ENCODE measurements at places on chromosomes 6 and 20.
A peak's percentile ranks its signal among the peaks of the same experiment; 100 is the strongest.

DNA sequence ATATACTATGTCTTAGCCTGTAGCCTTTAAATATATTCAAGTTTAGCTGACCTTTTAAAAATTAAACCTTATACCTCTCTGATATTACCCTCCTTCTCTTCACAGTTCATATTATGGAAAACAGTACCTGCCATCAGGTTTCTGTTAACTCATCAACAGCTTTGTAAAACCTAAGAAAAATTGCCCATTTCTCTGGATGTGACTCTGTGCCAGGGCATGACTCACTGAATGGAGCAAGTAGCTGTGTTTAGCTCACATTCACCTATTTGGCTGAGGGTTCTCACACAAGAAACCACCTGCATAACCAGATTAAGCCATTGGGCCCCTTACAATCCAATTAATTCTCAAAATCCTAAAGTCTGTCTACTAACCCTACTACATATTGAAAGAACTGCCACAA is 678.8 kb upstream of the MARCKS start:
- no peak for DNase-seq

GRCh38 chr6:167733740-167734661 is 92.7 kb upstream of the AFDN start:
- no peak for DNase-seq

GRCh38 chr6:35084041-35084491 is 57.1 kb downstream of the TCP11 start:
- DNase-seq, result no peak

DNA sequence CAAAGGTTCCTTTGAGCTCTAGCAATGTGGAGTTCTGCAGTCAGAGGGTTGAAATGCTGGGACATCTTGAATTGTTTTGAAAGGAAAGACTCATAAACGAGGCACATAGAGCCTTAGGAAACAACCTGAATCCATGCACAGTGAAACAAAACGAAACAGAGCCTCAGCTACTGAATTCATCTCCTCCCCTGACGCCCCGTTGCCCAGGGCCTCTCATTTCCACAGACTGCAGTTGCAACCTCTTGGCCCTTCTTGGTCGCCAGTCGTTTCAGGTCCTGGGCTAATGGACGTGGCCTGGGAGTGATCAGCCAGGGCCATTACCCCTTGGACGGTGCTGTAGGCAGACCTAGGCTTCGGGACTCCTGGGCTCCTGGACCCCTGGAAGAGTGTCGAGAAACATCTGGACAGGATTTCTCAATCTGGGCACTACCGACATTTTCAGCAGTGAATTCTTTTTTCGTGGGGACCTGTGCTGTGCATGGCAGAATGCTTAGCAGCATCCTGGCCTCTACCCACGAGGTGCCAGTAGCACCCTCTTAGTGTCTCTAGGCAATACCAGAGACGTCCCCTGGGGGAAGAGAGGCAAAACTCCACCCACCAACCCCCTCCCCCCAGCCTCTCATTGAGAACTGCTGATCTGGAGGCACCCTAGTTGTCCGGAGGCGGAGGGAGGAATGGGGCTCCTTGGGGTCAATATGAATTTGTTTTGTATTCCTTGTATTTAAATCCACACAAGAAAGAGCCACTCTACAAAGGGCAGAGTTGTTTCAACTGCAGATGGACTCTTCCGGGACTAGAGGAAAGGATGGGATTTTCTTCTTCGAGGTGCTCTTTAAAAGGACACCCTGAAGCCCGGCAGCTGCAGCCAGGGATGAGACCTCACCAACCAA is 50.2 kb downstream of the TMEM242 start:
- no peak for DNase-seq

- DNase-seq, result no peak
These were observed 5.5 kb downstream of the MICAL1 start for GRCh38 chr6:109449795-109450673.

GRCh38 chr6:127262896-127263295 is 3.8 kb upstream of the RNF146 start:
- no peak for DNase-seq

GRCh38 chr6:127969701-127970100 is 68.8 kb upstream of the THEMIS start:
- DNase-seq, result no peak

GRCh38 chr6:169035385-169036240 is 218.0 kb downstream of the THBS2 start:
- DNase-seq, result no peak

DNA sequence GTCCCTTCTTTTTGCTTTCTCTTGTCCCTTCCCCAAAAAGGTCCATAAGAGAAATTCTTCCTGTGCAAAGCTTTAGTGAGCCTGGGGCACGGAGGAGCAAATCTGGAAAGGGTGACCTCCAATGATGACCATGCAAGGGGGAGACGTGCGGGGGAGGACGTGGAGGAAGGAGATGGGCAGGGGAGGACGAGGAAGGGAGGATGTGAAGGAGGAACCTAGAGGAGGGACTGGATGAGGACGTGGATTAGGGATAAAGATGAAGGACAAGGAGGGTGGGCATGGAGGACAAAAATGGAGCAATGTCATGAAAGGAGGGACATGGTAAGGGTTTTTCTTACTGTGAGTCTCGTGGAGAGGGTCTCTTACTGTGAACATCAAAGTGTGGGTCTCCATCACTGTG is 139.5 kb downstream of the ERMARD start:
- DNase-seq, result no peak

DNA sequence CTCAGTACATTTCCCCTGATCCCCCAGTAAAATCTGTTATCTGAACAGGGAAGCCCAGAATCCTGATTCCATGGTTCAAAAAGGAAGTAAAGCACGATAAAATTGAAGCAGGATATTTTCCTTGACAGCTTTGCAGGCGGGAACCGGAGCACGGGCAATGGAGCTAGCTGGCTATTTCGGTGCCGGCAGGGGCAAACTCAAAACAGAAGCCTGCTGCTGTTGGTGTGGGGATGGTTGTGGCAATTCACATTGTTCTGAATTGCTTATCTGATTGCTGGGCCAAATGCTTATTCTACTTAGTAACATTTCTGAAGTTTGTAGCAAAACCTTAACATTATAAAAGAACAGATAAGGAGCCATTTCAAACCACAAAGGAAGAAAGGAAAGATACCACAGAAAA is 172.4 kb downstream of the MMS22L start:
- no peak for DNase-seq

DNA sequence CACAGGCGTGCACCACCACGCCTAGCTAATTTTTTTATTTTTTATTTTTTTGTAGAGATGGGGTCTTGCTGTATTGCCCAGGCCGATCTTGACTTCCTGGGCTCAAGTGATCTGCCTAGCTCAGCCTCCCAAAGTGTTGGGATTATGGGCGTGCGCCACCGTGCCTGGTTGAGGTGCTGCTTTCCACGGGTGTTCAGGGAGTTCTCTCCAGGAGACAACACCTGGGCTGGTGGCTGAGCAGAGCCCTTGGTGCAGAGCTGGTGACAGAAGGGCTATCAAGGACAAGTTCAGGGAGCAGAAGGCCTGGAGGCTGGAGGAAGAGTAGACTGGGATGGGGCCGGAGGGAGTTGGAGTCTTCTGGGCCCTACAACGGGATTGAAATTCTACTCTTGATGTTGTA is 34.6 kb downstream of the TFAP2C start:
- DNase-seq, result no peak

GRCh38 chr6:140774080-140774505 is 1358.6 kb upstream of the GJE1 start:
- no peak for DNase-seq

DNA sequence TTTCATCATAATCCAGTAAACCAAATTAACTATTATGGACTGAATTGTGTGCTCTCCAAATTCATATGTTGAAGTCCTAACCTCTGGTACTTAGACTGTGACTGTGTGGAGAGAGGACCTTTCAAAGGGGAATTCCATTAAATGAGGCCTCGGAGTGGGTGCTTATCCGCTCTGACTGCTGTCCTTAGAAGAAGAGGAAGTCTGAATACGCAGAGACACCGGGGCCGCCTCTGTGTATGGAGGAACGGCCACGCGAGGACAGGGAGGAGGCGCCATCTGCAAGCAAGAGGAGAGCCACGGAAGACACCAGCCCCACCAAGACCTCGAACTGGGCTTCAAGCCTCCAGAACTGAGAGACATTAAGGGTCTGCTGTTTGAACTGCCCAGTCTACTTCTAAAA is 35.6 kb upstream of the RPS6KA2 start:
- no peak for DNase-seq

GRCh38 chr20:62561182-62561581 is 81.1 kb upstream of the SLCO4A1 start:
- DNase-seq, result no peak

DNA sequence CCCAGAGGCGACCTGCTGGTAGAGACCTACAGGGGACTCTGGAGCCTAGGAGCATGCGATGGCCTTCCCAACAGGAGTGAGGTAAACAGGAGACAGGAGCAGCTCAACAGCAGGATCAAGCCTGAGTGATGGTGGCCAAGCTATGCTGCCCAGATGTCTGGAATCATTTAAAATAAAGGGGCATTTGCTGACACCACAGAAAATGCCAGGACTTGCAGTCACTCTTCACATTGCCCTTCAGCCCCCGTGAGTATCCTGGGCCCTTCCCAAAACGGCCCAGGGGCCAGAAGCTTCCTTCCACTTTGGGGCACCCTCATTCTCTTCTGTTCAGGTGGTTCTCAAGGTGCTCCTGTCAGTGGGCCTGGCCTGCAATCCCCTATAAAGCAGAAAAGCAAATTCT is 23.2 kb downstream of the INSM1 start:
- DNase-seq, result no peak

DNA sequence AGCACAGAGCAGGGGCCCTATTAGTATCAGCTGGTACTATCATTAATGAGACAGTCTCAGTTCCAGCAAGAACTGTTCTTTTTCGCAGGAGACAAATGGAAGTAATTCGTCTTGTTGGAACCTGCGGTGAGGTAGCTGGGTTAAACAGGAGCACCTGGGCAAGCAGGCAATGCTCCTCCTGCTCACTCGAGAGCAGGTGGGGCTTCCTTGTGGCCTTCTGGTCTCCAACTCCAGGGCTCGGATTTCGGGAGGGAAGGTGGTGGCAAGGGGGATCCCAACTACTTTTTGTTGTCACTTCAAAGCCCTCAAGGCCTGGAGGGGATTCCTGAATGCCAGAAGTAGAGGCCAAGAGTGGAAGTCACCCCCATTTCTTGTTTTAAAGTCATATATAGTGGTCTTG is 1.3 kb upstream of the SPEF1 start:
- DNase-seq, result no peak

- DNase-seq, result no peak
These were observed 81.3 kb upstream of the SIRPA start for GRCh38 chr20:1813674-1814635.

- DNase-seq, result no peak
These were observed 70.6 kb upstream of the SOX4 start for GRCh38 chr6:21522797-21523456.

GRCh38 chr6:167776906-167777627 is 49.6 kb upstream of the AFDN start:
- DNase-seq, result no peak

- no peak for DNase-seq
These were observed 27.9 kb downstream of the GSTA3 start for GRCh38 chr6:52881662-52881995.

GRCh38 chr6:166687879-166688205 is 60.8 kb upstream of the RPS6KA2 start:
- no peak for DNase-seq

DNA sequence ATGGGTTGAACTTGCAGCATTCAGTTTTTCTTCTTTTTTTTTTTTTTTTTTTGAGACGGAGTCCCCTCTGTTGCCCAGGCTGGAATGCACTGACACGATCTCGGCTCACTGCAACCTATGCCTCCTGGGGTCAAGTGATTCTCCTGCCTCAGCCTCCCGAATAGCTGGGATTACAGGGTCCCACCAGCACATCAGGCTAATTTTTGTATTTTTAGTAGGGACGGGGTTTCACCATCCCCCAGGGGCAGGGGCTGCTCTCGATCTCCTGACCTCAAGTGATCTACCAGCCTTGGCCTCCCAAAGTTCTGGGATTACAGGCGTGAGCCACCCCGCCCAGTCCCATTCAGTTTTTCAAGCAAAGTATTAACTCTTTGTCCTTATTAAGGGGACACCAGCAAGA is 117.6 kb upstream of the PRSS16 start:
- DNase-seq, result no peak

DNA sequence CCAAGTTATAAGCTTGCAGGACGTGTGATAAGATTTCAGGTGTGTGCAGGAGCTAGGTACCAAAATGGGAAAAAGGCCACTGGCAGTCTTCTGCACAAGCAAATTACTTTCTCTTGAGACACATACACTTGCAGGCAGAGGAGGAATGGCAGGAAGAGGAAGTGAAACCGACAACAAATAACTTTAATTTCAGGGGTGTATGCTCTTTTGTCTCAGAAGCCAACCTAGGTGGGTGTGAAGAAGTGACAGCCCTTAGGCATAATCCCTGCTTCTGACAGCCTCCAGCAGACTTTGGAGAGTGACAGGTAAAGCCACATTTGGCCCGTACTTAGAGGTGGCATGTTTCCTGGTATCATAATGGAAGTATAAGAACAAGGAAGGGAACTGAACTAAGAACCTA is 118.8 kb upstream of the TRAF3IP2 start:
- no peak for DNase-seq

GRCh38 chr6:93416571-93417420 is 2.6 kb downstream of the EPHA7 start:
- no peak for DNase-seq

DNA sequence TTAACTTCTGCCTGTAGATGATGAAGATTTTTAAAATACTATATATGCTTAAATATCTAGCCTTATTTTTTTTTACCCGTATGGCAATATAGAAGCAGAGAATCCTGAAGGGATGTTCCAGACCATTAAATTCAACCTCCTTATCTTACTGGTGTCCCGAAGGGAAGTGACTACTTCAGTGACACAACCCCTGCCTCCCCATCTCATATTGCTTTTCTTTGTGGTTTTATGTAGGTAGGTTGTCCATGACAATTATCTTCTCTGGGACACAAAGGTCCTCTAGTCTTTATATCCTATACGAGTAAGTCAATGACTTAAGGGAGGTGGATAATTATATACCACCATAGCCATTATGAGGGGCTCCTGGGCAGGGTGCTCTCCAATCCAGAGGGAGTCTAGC is 57.4 kb upstream of the EMILIN3 start:
- DNase-seq, result no peak

GRCh38 chr20:50343125-50343489 is 152.5 kb downstream of the CEBPB start:
- DNase-seq, result no peak

DNA sequence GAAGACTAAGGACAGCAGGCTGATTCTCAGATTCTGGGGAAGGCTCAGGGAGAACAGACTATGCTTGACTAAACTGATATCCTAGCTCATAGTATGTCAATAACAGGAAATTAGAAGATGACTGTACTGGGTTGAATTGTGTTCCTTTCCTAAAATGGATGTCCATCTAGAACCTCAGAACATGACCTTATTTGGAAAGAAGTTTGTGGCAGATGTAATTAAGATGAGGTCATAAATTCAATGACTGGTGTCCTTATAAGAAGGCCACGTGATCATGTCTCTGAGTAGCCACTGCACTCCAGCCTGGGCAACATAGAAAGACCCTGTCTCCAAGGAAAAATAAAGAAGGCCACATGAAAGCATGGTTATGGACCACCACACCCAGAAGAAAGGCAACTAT is 113.9 kb upstream of the STMND1 start:
- DNase-seq, result no peak

GRCh38 chr6:146543940-146544615 is 445 bp downstream of the RAB32 start:
- peak; percentile 53 for DNase-seq

GRCh38 chr20:44326391-44327159 is 10.3 kb upstream of the R3HDML start:
- DNase-seq, result no peak
